ENCODE measurements at places on chromosomes 4 and X.

DNA sequence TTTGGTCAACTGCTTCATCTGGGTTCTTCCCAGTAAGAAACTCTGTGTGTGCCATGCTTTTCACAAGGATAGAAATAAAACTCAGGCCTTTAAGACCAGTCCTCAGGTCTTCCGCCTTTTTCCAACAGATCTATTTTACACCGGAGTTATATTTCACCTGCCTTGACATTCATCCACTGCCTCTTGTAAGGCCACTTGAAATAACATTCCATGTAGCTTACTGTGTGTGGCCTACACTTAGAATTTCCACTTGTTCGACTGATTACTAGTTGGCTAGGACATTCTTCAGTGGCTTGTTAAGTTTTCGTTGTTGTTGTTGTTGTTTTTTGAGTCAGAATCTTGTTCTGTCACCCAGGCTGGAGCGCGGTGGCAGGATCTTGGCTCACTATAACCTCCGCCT is 92.8 kb upstream of the UNC5C start:
- no peak for DNase-seq

DNA sequence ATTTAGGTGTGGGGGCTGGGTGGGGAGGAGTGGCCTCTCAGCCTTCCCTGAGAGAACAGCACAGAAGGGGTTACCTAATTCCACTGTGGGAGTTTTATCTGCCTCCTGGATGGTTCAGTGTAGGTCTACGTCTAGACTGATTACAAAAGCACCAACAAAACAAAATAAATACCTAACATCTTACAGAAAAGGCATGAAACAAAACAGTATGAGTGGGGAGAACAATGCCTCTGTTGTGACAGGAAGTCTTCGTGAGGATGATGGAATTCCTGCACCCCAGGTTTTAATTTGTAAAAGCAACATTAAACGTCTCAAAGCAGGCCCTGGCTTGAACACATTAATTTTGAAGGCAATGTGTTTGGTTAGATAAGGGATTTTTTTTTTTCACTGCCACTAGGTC is 112.1 kb upstream of the GPC4 start:
- DNase-seq: no peak

- no peak for DNase-seq
These were observed 660 bp downstream of the GEMIN8 start for GRCh38 chrX:14029039-14029424.

- no peak for DNase-seq
These were observed 227.9 kb downstream of the PTTG2 start for GRCh38 chr4:38188136-38188535.

GRCh38 chr4:131531087-131531486 is 1618.0 kb upstream of the PCDH10 start:
- DNase-seq: no peak

DNA sequence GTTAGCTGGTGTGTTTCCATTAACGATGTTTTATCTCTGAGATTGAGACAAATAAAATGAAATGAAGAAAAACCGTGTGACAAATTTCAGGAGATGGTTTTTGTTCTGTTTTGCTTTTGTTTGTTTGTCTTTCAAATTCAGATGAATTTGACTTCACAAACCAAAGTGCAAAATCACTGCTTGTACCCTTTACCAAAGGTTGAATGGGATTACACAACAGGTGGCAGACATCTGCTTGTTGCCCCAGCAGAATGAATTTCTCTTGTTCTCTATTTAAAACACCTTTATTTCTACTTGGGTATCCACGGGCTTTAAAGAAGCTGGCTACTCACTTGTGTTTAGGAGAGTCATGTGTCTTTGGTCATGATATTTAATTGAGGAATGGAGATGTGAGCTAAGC is 239.7 kb upstream of the CLNK start:
- no peak for DNase-seq

GRCh38 chr4:81876106-81876505 is 404.4 kb upstream of the RASGEF1B start:
- DNase-seq: no peak

- no peak for DNase-seq
These were observed 15.6 kb downstream of the CXorf66 start for GRCh38 chrX:139949703-139950102.

- DNase-seq: no peak
These were observed 246.2 kb downstream of the QDPR start for GRCh38 chr4:17265653-17266052.

DNA sequence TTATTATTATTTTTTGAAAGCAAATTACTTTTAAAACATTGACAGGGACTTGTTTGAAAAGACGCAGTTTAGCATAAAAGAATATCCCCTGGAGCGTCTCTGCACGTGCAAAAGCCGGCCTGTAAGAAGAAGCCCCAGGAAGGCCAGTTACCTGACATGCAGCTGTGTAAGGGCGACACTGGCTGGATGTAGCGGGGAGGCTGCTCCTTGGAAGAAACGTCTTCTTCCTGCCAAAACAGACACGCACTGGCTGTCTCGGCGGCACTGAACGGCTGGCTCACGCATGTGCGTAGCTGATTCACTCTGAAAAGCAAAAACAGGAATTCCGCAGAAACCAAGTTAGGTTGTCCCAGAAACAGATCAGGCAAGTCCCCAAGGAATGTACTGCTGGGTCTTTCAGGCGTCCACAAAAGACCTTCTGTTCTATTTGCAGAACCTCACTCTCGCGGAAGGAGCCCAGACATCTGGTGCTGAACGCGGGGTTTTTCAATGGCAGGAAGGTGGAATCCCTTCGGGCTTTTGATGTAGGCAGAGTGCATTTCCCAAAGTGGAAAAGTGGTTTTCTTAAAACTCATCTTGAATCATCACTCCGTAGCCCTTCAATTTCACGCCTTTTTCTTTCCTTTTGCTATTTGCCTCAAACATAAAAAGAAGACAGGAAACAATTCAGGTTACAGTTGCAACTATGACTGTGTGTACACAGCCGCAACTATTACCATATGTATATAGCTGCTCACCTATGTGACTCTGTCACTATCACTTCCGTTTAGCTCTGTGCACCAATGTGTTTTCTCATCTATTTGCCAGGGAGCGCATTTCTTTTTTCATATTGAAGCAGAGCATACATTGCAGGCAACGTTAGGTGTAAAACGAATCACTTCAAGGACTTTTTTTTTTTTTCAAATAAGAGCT is 38.1 kb upstream of the ARSH start:
- peak; percentile 2 for DNase-seq

DNA sequence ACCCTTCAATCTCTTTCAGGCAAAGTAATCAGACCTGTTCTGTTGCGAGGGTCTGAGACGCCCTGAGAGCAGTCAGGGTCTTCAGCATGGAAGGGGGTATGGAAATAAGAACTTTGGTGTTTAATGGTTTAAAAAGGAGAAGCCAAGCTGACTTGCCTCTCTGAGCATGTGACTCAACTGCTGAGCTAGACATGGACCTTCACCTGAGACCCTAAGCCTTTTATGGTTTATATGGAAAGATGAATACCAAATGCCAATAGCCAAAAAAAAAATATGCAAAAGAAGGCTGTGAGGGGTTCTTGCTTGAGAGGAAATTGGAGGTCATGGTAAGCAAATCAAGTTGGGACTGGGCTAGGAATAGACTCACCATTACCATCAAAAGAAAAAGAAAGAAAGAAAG is 30.6 kb downstream of the CHRNA9 start:
- DNase-seq: no peak

GRCh38 chr4:118917582-118917981 is 28.9 kb downstream of the SYNPO2 start:
- no peak for DNase-seq

GRCh38 chr4:2786794-2787229 is 6.1 kb upstream of the SH3BP2 start:
- peak; percentile 26 for DNase-seq

GRCh38 chr4:127155116-127155515 is 477.6 kb upstream of the INTU start:
- DNase-seq: no peak

- DNase-seq: no peak
These were observed 34.1 kb upstream of the GAB1 start for GRCh38 chr4:143302536-143302935.

GRCh38 chr4:53591372-53591892 is at the start of gene LNX1:
Gene LNX1 (minus strand): TSS chr4:53591486. CDS start chr4:53574002, 17,484 bp downstream.
- DNase-seq: no peak

DNA sequence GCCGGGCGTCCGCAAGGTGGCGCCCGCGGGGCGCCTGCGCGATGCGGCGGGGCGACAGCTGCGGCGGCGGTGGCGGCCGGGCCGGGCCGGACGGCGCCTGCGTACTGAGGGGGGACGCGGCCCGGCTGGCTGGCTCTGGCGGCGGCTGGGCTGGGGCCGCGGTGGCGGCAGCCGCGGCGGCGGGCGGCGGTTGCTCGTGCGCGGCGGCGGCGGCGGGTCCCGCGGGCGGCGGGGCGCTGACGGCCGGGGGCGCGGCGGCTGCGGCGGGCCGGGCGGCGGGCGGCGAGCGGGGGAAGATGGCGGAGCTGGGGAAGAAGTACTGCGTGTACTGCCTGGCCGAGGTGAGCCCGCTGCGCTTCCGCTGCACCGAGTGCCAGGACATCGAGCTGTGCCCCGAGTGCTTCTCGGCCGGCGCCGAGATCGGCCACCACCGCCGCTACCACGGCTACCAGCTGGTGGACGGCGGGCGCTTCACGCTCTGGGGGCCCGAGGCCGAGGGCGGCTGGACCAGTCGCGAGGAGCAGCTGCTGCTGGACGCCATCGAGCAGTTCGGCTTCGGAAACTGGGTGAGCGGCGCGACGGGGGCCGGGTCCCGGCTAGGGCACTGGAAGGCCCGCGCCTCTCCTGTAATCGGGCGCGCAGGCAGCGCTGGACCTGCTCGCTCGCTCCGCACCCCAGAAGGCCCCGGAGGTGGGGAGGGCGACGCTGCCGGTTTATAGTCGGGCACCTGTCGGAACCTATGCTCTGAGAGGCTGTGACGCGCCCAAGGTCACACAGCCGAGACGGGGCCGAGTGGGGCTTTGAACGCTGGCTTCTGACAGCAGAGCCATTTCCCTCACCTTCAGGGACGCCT is at the start of gene TADA2B:
Gene TADA2B, plus strand, starts transcription at position 89 of the 853 bp plus-strand sequence. Its CDS starts 208 bp downstream, at position 297.
- DNase-seq: peak; percentile 66

GRCh38 chr4:11469650-11470437 is 41.1 kb upstream of the HS3ST1 start:
- DNase-seq: no peak

DNA sequence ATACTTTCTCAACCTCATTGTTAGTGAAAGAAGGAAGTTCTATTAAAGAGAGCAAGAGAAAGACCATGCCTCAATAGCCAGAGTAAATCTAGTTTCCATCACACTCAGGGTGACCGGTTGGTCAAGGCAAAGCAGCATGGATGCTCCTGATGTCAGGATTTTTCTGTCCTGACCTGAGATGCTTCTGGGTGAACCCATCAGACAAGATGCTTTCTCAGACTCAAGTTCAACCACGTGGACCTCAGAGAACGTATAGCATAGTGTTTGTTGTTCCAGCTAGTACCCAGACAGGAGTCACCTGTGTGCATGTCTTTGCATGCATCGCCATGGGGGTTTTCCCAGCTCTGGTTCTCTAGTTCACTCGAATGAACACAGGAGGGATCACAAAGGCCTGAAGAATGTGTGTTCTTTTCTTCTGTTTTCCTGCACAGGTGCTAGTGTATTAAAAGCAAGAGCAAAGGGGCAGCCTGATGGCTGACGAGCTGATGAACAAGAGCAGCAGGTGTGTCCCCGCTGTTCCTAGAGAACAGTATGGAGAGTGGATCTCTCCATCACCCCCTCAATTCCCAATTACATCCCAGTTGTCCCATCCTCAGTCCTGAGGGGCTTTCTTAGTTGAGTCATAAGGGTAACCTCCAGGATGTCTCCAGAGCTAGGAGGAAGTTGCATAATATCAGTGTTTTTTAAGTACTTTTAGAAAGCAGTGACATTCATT is 110.5 kb upstream of the ENPP6 start:
- peak; percentile 71 for DNase-seq

- peak; percentile 70 for DNase-seq
These were observed 220.1 kb downstream of the AFAP1 start for GRCh38 chr4:7719354-7720174.

GRCh38 chrX:45783002-45783401 is 582.3 kb upstream of the DIPK2B start:
- DNase-seq: no peak

DNA sequence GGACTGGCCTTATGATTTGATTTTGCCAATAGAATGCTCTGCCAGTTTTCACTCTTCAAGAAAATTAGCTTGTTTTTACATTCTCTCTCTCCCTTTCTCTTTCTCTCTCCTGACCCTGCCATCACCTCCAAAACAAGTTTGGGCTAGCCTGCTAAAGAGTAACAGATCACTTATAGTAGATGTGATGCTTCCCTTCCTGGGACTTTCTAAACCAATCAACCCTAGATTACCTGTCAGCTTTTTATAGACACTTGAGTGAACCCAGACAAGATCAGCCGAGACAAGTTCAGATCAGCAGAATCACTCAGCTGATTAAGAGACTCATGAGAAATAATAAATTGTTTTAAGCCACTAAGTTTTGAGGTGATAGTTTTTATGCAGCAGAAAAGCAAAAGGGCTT is 521.2 kb downstream of the ANKRD50 start:
- no peak for DNase-seq

DNA sequence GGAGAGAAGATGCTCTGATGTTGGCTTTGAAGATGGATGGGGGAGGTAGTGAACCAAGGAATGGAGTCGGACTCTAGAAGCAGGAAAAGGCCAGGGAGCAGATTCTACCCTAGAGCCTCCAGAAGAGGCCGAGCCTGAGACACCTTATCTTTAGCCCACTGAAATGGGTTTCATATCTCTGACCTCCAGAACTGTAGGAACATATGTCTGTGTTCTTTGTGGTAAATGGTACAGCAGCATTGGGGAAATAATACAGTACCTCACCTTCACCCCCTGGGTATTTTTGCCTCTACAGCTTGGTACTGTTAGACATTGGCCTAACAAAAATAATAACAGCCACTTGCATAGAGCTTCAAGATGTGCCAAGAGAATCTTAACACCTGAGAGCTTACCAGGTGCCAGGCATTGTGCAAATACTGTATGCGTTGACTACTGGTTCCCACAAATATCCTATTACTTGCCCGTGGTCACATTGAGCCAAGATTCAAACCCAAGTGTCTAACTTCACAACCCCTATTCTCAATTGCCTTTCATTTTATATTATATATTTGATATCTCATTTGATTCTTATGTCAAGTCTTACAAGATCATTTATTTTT is 57.0 kb upstream of the PGM2 start:
- no peak for DNase-seq

- DNase-seq: no peak
These were observed 53.8 kb upstream of the NAP1L5 start for GRCh38 chr4:88751258-88752075.

DNA sequence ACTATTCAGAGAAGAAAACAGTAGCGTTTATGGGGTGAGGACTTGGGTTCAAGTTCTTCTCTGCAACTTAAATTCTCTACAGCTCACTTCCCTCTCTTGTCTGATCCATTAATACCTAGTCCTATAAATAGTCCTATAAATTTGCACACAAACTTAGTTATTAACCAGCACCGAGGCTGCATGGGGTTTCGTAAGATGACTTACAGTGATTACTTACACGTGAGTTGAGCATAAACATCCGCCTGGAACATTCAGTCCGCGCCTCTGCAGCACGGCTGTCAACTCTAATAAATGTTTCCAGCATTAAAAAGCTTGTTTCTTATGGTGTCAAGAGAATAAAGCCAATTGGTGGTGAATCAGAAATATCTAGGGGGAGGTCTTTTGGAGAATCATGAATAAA is 103.0 kb upstream of the ENPP6 start:
- no peak for DNase-seq

- no peak for DNase-seq
These were observed 14.3 kb upstream of the GABRE start for GRCh38 chrX:151988706-151989299.

GRCh38 chrX:20225488-20225833 is 41.2 kb downstream of the RPS6KA3 start:
- DNase-seq: no peak

- DNase-seq: no peak
These were observed 40.8 kb downstream of the HTRA3 start for GRCh38 chr4:8310306-8310705.

Measured in activated T-cell treated with anti-CD3 and anti-CD28 coated beads, Interleukin-2, amount 50 U/mL, for 72 hours (primary cell).